DND-41 (cell line): ENCODE measurements at places on chromosomes 12 and 14.

DNA sequence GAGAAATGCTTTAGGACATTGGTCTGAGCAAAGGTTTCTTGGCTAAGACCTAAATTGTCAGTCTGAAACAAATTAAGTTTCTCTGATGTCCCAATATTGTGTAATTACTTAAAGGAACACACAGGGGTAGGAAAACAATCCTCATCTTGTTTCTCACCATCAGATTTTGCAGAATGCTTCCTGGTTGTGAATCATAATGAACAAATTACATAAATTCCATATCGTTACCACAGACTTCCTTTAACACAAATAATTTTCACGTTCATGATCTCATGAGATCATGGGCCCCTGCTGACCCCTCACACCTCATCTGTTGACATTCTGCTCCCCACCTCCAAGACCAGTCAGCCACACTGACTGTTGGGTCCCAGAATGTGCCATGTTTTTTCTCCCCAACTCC lies 194.1 kb downstream of the MON2 start:
- no peak for DNase-seq

DNA sequence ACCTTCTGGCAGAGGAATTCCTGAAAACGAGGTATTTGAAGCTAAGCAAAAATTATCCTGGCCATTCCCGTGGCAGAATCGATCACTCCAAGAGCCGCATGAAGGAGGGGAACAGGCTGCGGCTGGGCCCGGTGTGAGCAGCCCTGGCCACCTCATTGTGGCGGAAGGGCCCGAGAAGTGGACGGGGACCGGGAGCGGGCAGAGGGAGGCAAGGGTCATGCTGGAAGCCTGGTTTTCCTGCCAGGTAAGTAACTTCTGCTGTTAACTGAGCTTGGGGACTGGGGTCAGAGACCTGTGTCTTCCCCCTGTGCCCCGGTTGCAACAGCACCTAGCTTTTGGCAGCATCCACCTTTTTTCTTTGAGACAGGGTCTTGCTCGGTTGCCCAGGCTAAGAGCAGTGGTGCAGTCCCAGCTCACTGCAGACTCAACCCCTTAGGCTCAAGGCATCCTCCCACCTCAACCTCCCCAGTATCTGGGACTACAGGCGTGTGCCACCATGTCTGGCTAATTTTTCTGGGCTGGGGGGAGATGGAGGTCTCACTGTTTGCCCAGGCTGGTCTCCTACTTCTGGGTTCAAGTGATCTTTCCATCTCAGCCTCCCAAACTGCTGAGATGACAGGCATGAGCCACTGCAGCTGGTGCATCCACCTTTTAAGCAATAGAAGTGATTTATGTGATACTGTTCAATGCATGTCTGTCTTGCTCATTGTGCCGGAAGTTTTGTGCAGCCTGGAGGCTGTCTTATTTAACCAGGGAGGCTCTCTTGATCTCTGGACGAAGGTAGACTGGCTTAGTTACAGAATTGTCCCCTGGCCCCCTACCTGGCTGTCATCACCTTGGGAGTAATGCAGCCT lies 174.0 kb upstream of the MYL2 start:
- no peak for DNase-seq

DNA sequence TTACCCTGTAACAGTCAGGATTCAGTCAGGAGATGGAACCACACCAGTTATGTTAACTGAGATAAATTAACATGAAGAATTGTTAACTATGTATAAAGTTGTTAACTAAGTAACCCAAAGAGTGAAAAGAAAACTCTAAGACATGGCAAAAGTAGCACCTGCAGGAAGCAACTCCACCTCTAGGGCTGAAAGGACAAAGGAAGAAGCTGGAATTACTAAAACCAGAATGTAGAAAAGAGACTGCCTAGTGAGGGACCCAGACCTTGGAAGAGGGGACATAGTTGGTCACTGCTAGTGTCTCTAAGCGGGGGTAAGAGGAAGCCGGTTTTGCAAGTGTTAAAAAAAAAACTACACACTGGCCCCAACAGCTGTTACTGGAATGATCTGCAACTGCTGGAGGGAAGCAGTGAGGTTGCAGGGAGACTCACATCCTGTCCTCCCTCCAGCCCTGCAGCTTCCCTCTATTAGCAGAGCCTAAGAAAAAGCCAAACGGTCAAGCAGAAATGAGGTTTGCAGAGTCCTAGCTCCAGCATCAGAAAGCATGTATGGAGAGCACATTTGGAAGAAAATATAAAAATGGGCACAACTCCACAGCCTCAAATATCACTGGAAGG lies 39.8 kb downstream of the GPR135 start:
- no peak for DNase-seq

DNA sequence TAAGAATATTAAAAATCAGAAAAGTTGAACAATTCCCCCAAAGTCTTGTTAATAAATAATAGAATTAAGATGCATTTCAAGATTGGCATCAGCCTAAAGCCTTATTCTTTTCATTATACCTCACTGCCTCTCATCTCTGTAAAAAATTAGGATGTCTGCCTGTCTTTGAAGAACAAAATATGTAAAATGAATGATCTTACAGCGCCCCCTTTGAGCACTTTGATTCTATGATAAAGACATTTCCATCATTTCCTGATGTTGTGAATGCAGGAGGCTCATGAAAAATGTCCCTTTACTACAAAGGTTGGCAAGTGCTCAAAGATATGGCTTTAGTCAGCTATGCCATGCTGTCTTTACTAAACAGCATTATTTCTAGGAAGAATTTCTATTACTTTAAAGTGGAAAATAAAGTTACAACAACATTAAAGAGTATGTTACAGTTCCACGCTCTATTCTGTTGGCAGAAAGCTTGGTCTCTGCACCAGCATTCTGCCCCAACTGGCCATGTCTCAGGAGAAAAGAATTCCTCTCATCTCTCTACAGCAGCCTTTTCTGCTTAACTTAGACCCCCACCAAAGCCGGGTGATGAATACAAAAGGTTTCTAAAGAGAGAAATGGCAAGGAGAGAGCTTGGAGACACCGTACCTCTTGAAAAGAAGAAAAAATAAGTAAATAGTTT lies 95.1 kb downstream of the LLPH start:
- DNase-seq = no peak

DNA sequence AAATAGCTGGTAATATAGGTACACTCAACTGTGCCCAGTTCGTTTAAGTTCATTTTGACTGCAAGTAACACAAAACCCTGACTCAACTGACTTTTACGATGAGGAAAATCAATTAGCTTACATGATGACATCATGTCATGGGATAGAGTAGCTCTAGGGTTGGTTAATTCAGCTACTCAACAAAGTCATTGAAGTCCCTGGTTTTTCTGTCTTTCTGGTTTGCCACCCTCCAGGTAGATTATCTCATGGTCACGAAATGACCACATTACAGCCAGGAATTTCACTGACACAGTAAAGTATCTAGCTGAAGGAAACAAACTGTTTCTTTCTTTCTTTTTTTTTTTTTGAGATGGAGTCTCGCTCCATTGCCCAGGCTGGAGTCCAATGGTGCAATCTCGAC lies 68.5 kb upstream of the FUT8 start:
- no peak for DNase-seq

DNA sequence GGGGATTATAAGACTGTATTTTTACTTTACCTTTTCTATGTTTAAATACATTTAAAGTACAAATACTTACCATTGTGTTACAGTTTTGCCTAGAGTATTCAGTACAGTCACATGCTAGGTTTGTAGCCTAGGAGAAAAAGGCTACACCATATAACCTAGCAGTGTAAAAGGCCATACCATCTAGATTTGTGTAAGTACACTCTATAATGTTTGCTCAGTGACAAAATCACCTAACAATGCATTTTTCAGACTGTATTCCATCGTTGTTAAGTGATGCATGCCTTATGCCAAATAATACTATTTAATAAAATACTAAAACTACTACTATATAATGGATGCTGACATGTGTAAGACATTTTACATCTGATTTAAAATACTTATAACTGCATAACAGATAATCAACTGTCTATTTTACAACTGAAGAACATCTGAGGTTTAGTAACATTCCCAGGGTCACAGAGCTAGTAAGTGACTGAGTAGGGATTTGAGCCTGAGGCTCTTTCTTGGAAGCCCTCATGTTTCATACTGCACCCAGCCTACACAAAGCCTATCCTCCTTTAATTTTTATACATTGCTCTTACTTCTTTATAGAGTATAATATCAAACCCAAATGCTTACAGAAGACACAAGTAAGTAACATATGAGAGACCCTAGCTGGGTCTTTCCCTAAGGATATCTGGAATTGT lies 296.8 kb downstream of the SYT1 start:
- no peak for DNase-seq
